ENCODE measurements at places on chromosomes 5 and 9. TPM values are rescaled to one million over a fixed set of nuclear protein-coding genes. Genes with fewer than 3 reads are reported as not detected.

The AFAP1L1 gene
- 118 TPM for total RNA-seq

The LHX2 gene
- total RNA-seq, result not detected

The IL3 gene
- total RNA-seq, result not detected

The C9 gene
- total RNA-seq, result not detected
